Stimulated activated CD4-positive, alpha-beta T cell treated with anti-CD3 and anti-CD28 coated beads, Interleukin-4, amount 100 ng/mL, for 1 hour (primary cell): ENCODE measurements at places on chromosomes 16 and 17.

DNA sequence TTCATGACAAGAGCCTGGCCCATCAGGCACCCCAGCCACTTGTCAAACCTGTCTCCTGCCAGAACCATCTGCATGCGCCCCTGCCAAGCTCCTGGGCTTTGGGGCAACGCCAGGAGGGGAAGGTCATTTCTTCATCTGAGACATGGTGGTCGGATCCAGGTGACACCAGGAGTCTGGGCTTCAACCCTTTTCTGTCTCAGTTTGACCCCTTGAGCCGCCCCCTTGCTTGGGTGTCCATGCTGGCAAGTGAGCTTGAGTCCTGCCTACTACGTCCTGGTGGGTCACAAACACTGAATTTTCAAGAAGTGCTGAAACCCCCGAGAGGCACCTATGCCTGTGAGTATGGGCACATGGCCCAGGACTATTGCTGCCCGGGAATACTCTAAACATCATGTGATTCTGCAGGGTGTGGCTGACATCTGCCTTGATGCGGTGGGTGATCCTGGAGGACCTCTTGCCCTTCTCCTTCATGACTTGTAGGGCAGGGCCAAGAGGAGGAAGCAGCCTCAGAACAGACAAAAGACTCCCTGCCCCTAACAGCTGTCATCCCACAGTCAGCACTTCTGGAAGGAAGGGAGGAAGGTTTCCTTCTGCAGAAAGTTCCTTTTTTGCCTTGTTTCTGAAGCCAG lies 43.4 kb downstream of the TNFRSF13B start:
- DNase-seq = no peak

- DNase-seq = no peak
These were observed 99.0 kb downstream of the CCDC182 start for GRCh38 chr17:57645950-57646665.

DNA sequence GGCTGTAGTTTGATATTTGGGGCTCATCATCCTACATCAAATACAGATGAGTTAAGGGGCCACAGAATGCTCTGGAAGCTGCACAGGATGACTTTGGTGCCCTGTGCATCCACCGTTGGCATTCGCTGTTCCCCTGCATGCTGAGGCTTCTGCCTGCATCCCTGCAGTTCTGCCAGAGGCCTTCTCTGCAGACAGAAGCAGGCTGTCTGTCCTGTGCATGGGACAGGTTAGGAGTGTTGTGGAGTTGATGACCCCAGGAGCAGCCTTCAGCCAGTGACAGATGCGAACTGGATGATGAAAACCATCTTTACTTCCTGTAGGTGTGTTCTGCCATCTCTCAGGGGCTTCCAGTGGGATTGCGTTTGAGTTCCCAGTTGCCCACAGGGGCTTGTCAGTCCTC lies 13.6 kb upstream of the TNS4 start:
- no peak for DNase-seq

GRCh38 chr17:77706938-77707337 lies 251.6 kb upstream of the TNRC6C start:
- no peak for DNase-seq

GRCh38 chr17:8875957-8876356 lies 8.5 kb upstream of the PIK3R6 start:
- DNase-seq = no peak

DNA sequence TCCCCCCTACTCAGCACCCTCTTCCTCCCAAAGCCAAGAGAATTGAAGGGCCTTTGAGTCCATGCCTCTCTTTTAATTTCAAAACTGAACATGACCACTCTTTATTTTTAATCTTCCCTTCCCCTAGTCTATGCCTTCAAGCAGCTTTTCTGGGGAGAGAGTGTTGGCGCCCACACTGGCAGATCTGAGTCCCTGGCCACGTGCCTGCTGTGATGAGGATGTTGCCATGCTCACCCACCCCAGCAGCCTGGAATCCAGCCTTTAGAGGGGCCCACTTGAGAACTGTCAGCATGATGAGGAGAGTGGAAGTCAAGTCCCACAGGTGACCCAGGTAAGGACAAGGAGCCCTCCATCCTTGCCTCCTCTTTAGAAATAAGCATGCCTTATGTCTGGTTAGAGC lies 20.3 kb upstream of the CACNG3 start:
- DNase-seq = no peak

DNA sequence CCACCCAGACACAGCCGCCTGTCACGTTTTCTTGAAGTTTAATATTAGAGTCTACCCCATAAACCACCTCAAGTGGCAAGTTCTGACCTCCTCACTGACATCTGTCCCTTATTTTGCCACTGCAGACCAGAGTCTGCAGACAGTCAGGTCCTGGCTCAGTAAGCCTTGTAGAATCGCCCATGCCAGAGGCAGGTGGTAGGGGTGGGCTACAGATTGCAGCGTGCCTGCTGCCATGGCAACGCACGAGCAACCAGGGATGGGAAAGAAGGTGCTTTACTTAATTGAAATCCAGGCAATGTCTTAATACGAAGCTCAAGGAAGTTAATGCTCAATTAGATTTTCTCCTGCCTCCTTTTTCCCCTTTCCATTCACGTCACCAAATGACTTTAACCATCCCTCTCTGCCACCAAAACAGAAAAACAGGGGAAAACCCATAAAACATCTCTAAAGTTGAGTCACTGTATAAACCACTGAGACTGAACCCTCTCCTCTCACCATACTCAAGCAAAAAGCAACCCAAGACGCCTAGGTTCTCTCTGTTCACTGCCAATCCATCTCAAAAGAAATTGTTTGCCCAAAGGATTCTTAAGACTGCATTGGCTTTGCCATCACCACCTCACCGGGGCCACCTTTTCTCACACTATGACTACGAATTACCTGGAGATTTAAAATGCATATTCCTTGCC lies 228.8 kb downstream of the SLC39A11 start:
- DNase-seq = no peak

DNA sequence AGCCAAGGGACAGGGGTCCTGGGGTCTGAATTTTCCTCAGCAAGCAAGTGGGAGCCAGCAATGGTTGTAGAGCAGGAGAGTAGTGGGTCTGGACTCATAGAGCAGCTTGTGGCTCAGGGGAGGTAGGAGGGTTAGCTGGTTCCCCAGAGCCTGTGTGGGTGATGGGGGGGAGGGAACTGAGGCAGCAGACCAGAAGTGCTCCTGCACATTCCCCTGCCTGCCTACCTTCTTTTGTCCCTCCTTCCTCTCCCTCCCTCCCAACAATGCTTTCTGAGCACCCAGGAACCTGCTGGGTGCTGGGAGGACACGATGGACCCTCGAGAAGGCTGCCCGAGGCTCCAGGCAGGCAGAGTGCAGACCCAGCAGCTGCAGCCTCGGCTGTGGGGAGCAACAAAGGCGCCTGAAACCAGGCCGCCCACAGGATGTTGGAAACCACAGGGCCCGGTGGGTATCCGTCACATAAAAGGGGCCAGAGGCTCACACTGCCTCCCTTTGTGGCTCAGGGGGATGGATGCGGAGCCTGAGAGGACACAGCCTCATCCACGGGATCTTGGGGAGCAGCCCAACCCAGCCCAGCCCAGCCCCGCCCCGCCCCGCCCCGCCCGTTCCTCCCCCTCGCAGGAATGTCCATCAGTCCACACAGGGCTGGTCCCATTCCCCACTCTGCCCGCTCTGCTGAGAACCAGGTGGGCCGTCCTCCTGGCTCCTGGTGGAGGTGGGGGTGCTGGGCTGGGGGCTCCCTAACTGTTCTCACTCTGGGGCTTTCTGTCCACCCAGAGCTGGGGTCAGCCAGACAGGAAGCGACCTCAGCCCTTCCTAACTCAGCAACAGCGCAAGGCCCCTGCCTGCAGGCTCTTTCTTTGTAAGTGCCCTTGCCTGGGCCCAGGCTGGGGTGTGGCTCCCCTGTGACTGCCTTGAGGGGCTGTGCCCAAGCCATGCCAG lies 1.7 kb upstream of the NLRC3 start:
- DNase-seq = peak; percentile 44
